ENCODE measurements at places on chromosomes 4 and X.
A peak's percentile ranks its signal among the peaks of the same experiment; 100 is the strongest.

GRCh38 chrX:66074920-66075879 lies 35.3 kb upstream of the VSIG4 start:
- no peak for DNase-seq

DNA sequence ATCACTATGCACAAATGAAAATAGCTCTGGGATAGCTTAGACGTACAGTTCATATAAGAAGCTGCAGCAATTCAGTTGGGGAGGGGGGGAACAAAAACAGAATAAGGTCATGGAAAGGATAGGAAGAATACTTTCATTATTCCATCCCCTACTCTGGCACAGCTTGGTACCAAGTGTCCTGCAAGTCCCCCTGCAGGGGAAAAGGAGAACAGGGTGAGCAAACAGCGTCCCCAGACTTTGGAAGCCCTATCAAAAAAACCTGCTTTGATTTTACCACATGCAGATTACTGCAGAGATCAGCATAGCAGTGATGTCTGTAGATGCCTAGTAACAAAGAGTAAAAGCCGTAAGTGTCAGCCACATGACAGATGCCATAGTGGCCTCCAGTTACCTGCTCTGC lies 209.4 kb upstream of the NEIL3 start:
- DNase-seq = no peak

DNA sequence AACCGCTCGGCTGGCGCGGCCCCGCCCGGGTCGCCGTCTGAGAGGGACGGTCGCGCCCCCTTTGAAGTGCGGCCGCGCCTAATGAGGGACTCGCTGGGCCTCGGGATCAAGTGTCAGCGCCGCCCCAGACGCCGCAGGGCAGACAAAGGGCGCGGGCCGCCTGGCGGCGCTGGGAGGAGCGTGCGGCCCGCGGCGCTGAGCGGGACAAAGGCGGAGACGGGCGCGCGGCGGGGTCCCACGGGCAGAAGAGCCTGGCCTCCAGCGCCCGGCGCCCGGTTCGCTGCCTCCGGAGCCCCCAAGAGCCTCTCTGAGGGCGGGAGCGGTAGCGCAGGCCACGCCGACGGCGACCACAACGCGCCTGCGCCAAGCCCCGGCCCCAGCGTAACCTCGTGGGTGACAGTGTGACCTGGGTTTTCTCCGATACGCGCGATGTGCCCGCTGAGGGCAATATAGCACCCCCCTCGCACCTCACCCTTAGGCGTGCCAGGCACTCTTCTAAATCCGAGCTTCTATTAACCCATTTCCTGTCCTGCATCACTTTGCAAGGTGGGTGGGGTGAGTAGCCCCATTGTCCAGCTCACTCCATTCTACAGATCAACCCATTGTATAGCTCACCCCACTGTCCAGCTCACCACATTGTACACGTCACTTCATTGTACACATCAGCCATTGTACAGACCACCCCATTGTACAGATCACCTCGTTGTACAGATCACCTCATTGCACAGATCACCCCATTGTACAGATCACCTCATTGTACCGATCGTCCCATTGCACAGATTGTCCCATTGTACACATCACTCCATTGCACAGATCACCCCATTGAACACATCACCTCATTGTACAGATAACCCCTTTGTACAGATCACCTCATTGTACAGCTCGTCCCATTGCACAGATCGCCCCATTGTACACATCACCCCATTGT lies 33.7 kb upstream of the STX18 start:
- peak; percentile 74 for DNase-seq

DNA sequence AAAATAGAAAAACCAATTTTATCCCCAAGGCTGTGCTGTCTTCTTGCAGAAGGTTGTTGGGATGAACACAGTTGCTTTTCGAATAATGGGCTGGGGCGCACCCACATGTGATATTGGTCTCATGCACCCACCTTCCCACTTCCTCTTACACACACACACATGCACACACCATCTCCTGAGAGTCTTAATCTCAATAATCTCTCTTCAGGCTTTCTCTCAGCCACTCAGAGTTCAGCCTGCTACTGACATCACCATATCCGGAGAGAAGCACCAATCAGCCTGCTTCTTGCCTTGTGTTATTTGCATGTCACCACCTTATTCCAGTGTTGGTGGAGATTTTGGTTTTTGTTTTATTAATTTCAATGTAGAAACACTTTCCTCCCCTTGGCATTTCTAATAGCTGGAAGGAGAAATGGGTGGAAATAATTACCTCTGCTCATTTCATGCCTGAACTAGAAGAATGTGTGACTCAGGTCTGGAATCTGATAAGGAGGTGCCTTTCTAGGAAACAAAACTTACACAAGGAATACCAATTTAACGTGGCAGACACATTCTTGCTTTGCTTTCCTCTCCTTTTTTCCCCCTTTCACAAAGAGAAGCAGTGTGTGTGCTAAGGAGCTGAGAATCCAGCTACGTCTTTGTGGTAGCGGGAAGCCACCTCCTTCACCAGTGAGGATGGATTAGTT lies 400.2 kb downstream of the MID1IP1 start:
- DNase-seq = no peak

DNA sequence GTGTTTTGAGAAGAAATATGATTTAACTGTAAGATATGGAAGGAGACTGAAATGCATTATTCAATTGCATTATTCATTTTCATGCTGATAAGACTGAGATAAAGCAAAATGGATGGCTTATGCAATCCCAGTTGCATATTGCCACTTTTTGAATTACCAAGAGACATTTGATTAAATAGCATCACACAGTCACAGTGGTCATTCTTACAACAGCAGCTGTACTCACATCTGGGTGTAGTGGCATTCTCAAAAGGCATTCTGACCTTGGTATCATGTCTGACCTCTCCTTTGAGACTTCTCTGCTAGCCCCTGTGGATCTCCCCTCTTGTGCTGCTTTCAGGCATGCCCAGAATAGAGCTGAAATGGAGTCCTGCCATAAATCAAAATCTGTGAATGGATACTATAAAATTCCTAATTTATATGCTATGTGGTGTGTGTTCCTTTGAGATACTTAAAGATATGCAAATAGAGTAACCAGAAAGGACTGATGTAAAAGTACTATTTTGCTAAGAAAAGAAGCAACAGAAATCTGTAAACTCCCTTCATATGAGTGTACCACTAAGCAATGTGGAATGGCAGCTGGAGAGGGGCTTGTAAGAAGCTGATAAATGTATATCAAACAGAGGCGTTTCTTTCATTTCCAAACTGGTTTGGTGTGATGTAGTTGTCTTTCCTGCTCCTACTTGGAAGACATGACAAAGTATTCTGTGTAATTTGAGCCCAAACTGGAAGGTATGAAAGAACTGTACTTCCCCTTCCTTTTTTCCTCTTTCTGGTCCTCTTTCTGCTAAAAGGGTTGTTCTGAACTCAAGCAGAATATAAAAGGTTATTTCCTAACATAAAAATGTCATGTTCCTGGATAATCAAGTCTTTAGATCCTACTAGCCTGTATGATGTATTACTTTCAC lies 25.4 kb upstream of the METAP1 start:
- no peak for DNase-seq

- DNase-seq = peak; percentile 91
These were observed at the start of gene DNASE1L1 for GRCh38 chrX:154409222-154409871. DNASE1L1 (minus strand) TSS chrX:154409254; CDS start chrX:154405568, 3,686 bp downstream.

DNA sequence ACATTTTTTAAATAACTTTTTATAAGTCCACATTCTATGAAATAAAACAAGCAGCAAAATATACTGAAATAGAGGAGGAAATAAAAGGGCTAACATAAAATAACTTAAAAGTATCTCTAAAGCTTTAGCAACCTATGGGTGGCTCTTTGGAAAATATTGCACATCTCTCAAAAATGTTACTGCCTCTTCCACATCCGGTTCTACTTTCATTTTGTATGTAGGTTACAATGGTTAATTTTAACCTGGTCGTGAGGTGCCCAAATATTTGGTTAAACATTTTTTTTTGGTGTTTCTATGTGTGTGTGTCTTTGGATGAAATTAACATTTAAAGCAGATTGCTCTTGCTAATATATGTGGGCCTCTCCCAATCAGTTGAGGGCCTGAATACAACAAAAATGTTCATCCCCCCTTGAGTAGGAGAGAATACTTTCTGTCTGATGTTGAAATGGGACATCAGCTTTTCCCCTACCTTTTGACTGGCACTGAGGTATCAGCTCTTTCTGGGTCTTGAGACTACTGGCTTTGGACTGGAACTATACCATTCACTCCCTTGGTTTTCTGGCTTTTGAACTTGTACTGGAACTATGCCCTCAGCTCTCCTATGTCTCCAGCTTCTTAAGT lies 353.0 kb downstream of the ADAM29 start:
- DNase-seq = no peak

DNA sequence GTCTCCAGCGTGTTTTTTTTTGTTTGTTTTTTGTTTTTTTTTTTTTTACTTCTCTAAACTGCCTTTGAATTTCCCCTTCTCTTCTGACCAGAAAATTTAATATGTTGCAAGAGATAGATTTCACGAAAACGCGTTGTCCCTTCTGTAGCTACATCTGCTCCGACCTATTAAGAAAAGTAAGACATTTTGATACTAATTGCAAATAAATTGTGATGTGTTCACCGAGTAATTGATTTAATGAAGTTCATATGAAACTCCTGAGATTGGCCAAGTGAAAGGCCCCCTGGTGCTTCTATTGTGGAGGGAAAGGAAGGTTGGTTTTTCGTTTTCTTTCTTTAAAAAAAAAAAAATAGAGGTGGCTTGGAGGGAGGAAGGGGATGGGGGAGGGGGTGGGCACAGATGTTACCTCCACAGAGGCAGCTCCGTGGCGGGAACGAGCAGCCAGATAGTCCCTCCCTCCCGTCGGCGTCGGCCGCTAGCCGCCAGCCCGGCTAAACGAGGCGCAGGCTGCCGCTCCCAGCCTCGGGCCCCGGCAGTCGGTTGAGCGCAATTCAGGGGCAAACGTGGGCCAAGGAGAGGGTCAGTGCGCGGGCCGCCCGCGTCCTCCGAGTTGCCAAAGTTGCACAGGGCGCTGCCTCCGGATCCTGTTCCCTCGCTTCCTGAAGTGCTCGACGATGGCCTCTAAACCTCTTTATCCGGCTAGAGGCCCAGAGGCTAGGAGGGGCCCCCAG lies 139.1 kb upstream of the ZIC3 start:
- no peak for DNase-seq

DNA sequence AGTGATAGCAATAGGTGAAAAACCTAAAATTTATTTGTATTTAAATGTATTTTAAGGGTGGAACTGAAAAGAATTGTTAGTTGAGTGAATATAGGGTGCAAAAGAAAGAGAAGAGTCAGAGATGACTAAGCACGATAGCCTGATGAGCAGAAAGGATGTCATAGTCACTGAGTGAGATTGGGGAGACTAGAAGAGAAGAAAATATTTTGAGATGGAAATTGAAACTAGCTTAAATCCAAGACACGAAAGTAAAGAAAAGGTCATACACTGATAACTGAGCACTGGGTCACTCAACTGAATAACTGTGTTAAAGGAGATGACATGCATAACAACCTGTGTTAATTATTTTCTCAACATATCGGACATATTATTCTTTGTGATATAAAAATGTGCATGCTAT lies 55.5 kb downstream of the SPANXN4 start:
- no peak for DNase-seq

DNA sequence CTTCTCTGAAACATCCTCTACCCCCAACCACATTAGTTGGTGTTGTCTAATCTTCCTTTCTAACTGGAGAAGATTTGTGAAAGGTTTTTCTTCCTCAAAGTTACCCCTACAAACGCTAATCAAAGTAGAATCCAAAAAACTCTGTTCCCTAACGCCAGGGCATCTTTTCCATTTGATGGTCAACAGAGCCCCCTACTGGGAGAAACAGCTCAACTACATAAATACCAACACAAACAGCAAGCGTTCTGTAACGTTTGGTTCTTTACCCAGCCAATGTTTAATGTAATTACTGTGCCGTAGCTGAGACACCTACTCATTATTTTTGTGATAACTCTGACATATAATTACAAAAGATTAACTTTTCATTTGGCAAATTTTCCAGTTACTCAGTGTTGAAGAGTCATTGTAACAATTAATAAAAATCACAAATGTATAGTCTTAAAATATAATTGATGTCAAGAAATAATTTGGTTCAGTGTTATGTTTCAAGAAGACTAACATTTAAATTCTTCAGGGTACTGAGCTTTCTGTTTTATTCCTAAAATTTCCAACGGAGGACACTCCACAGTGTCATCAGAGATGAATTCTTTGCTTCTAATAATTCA lies 94.9 kb upstream of the TBC1D9 start:
- peak; percentile 54 for DNase-seq

DNA sequence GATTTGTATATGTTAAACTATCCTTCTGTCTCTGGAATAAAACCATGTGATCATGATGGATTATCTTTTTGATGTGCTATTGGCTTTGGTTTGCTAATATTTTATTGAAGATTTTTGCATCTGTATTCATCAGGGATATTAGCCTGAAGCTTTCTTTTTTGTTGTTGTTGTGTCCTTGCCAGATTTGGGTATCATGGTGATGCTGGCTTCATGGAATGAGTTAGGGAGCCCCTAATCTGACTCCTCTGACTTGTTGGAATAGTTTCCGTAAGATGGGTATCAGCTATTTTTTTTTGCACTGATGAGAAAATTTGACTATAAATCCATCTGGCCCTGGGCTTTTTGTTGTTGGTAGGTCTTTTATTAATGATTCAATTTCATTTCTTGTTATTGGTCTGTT lies 45.7 kb downstream of the ATP10D start:
- DNase-seq = no peak

GRCh38 chrX:16488959-16489358 lies 161.0 kb upstream of the S100G start:
- DNase-seq = no peak

GRCh38 chrX:77561372-77561771 lies 114.2 kb downstream of the FGF16 start:
- DNase-seq = no peak

GRCh38 chr4:123673971-123674370 lies 277.4 kb downstream of the SPRY1 start:
- no peak for DNase-seq

DNA sequence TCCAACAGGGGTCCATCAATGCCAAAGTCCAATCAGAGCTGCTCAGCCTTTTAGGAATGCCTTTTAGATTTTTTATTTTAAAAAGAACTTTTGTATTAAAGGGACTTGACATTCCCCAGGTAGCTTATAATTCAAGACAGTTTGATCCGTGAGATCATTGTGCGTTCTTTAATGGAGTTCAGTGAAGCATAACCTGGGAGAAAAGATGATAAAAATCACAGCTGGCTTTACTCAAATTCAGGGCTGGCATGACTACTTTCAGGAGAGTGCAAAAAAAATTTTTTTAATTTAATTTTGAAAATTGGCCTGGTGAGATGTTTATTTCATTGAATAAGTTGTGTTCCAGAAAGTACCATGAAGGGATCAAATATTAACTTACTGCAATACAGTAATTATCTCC lies 118.2 kb downstream of the VCX2 start:
- DNase-seq = no peak

All from RKO (cell line).